Tibial nerve (tissue), 4 donors: ENCODE measurements at places on chromosomes 5 and 9. TPM values are rescaled to one million over a fixed set of nuclear protein-coding genes. Genes with fewer than 3 reads are reported as not detected.

The BAAT gene
- not detected for total RNA-seq

The FBP2 gene
- total RNA-seq = not detected

The DBH gene
- total RNA-seq = 0.22 TPM

The MELK gene
- not detected for total RNA-seq

The LRRTM2 gene
- 3.7 TPM for total RNA-seq

The CERCAM gene
- total RNA-seq = 32.3 TPM

The PHYKPL gene
- total RNA-seq = 81.5 TPM

The SV2C gene
- total RNA-seq = 0.87 TPM

The IL13 gene
- total RNA-seq = not detected

The ROPN1L gene
- total RNA-seq = not detected

The NINJ1 gene
- total RNA-seq = 48.2 TPM

The PPIC gene
- 36.7 TPM for total RNA-seq

The PCDHA10 gene
- total RNA-seq = 4.4 TPM

The EIF4E1B gene
- not detected for total RNA-seq

The ATP10B gene
- total RNA-seq = 9.0 TPM

The POMT1 gene
- total RNA-seq = 36.8 TPM

The FBP1 gene
- total RNA-seq = 4.8 TPM

The GMCL2 gene
- total RNA-seq = not detected

The PHF24 gene
- total RNA-seq = 0.21 TPM

The ACOT12 gene
- 1.7 TPM for total RNA-seq

The TMEM252 gene
- total RNA-seq = not detected

The LMX1B gene
- 0.60 TPM for total RNA-seq

The PCDHGA12 gene
- total RNA-seq = 11.3 TPM

The ADGRD2 gene
- not detected for total RNA-seq

The TRAF2 gene
- 10.5 TPM for total RNA-seq

The SEMA6A gene
- total RNA-seq = 24.3 TPM

The PLEKHG4B gene
- total RNA-seq = 0.42 TPM

The RNF14 gene
- 70.5 TPM for total RNA-seq

The FCN2 gene
- total RNA-seq = 1.9 TPM

The LHFPL2 gene
- total RNA-seq = 48.9 TPM

The SHOC1 gene
- total RNA-seq = not detected

The LRRC19 gene
- total RNA-seq = not detected

The CFAP90 gene
- total RNA-seq = not detected

The FRMPD1 gene
- 0.42 TPM for total RNA-seq

The FOXI1 gene
- not detected for total RNA-seq

The FUT7 gene
- total RNA-seq = not detected

The C5orf34 gene
- total RNA-seq = 2.4 TPM

The CATSPER3 gene
- total RNA-seq = 1.3 TPM

The LOX gene
- 7.1 TPM for total RNA-seq

The PTGES2 gene
- 180 TPM for total RNA-seq

The BHMT2 gene
- total RNA-seq = 56.5 TPM

The LPCAT1 gene
- 45.3 TPM for total RNA-seq

The SOX30 gene
- total RNA-seq = not detected

The HIGD2A gene
- 87.0 TPM for total RNA-seq

The AQP7 gene
- total RNA-seq = 14.1 TPM

The SAXO1 gene
- 0.39 TPM for total RNA-seq

The POU4F3 gene
- not detected for total RNA-seq

The PCDHA9 gene
- total RNA-seq = 0.84 TPM

The PSD2 gene
- not detected for total RNA-seq

The SAPCD2 gene
- total RNA-seq = not detected

The NOP16 gene
- 6.5 TPM for total RNA-seq

The LCN15 gene
- total RNA-seq = not detected

The PDE6A gene
- not detected for total RNA-seq

The TNFSF15 gene
- 0.30 TPM for total RNA-seq

The GPX3 gene
- 3,864 TPM for total RNA-seq

The NEURL1B gene
- total RNA-seq = 93.3 TPM

The ADAMTS12 gene
- 7.1 TPM for total RNA-seq

The FOXD4L4 gene
- 0.60 TPM for total RNA-seq

The MEIKIN gene
- total RNA-seq = not detected
